Mucosa of gallbladder (tissue), 1 donor: ENCODE measurements at places on chromosomes 6 and 20.

- DNase-seq: no peak
Measured at GRCh38 chr20:41848180-41848579, 230.0 kb upstream of the CHD6 start.

- no peak for DNase-seq
Measured at GRCh38 chr6:46687619-46688097, at the start of gene TDRD6. Gene TDRD6 (plus strand): TSS chr6:46687885. CDS start chr6:46688129, 244 bp downstream.

- no peak for DNase-seq
Measured at GRCh38 chr6:122758927-122759334, 20.6 kb upstream of the FABP7 start.

GRCh38 chr20:12925863-12926793, 82.6 kb upstream of the SPTLC3 start:
- DNase-seq: no peak

DNA sequence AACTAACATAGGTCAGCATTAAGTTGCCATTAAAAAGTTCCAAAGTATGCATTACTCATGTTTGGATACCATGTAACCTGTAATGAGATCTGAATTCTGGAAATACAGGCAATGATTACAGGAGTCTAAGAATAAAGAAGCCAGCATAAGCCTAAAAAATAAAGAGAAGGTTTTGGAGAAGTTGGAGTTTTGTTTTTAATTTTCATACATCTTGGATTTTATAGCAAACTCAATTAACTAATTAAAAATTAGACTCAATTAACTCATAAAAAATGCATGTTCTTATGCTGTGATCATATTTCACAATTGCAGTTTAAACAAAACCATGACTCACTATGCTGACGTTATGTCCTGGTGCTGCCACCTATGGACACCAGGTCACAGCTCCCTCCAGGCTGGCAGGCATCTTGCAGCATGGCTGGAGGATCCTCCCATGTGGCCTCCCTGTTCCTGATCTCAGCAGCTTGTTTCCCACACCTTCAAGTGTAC, 648.8 kb upstream of the AGPAT4 start:
- DNase-seq: peak; percentile 74

DNA sequence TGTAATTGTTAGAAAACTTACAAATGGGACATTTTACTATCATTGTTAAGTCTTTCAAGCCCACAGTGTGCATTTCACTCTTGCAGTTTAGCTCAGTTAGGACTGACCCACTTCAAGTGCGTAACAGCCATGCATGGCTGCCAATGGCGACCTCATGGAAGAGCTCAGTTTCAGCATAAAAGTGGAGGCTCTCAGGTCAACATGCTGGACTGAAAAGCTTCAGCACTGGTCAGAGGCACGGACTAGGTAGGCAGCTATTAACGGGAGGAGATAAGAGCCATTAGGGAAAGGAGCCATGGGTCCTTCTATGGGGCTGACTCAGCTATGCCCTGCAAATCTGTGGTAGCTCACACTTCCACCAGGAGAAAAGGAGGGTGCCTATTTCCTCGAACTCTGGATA, 101.8 kb downstream of the TTLL2 start:
- no peak for DNase-seq

DNA sequence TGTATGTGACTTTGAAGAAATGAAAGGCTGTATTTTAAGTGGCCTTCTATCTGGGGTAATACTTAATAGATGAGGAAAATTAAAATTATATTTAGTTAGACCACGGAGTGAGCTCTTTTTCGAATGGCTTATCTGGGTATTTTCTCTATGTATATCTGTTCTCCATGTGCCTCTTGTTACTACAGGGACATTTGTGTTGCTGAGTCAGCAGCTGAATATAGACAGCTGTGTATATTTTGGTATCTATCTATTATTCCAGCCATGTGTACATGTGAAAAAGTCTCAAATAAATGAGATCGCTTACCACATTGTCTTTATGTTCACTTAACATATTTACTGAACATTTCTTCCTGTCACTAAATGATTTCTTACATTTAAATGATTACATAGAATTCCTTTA, 57.2 kb downstream of the TMEM200A start:
- no peak for DNase-seq

DNA sequence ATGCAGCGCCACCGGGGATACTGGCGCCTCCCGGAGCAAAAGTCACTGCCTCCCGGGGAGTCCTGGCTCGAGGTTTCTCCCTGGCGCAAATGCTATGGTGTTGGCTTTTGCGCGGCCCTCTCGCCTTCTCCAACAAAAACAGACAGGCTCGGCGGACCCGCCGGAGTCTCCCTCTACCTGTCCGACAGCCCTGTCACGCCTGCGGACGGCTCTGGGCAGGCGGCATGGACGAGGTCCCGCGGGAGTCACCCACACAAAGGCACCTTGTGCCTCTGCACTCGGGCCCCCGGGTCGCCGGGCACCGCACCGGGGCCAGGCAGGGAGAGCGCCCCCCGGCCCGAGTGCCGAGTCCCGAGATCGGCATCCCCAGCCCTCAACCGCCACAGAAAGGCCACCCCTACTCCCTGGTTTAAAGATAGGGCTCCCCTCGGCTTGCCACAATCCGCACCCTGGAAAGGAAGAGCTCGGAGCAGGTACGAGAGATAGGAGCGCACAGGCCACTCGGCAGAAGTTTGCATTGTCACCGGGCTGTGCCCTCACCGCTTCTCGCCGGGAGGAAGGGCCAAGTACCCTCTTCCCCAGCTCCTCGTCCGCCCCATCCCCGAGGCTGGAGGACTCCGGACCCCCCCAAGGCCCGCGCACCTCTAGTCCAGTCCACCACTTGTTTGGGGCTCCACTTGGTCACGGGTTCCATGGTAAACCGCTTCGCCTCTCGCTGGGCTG, 903 bp downstream of the CNKSR3 start:
- DNase-seq: peak; percentile 15

GRCh38 chr6:81808851-81809570, 56.5 kb upstream of the TENT5A start:
- DNase-seq: no peak

DNA sequence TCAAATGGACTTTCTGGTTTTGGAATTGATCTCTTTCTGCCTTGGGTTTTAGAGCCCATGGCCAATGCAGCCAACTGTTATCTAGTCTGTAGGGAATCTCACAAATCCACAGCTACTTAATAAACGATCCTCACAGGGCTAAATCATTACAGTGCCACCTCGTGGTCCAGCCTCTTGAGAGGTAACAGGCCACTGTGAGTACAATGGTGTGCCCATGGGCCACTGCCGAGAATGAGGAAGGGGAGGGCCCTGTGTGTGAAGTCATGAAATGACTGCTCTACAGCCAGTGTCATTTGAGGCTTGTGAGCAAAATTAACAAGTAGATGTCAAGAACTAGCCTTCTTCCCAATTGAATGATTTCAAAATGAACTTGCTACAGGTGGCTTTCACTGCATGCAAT, 54.3 kb upstream of the GMPR start:
- peak; percentile 58 for DNase-seq

DNA sequence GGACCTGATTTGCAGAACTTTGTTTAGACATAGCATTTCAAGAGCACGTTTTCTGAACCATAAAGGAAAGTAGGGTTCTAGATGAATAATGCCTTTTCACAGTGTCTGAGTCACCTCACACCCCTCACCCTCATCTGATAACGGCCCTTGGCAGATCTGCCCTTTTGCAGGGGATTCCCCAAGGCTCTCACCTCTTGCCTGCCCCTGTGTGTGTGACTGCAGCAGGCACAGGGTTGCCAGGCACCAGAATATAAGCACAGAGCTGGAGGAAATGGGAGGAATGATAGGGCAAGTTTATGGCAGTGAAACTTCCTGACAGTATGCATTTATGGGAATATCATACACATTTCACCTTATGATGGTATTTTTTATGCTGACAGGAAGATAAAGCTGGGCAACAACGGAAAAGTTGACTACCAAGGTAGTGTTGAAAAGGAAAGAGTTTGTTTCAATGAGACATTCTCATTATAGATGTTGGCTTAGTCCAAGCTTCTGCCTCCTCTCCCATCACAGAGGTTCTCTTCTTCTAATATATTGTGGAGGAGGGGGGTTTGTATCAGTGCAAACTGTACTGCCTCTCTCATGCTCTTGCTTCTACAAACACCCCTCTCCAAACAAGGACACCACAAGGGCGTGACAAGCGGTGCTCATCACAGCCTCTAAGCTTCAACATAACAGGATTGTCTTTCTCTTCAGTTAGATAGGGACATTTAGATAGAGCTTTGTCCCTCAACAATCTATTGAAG, 101.5 kb upstream of the BACH2 start:
- DNase-seq: no peak

DNA sequence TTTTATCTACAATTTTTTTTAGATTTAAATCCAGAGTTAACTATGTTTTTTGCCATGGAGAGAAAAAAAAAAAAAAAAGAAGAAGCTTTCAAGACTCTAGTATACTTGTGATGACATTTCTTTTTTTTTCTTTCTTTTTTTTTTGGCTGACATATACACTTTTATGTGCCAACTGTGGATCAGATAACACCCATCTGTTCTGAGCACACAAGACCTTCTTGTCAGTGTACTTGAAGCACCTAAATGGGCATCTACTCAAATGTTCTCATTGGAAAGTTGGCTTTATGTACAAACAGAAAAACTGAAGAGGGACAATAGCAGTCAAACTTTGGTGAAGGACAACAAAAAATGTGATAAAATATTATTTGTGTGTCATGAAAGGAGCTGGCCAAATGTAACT, 904.5 kb downstream of the GRIK2 start:
- DNase-seq: no peak

GRCh38 chr6:46735720-46736031, 501 bp upstream of the PLA2G7 start:
- no peak for DNase-seq

GRCh38 chr6:126477678-126478077, 137.8 kb downstream of the CENPW start:
- DNase-seq: no peak

DNA sequence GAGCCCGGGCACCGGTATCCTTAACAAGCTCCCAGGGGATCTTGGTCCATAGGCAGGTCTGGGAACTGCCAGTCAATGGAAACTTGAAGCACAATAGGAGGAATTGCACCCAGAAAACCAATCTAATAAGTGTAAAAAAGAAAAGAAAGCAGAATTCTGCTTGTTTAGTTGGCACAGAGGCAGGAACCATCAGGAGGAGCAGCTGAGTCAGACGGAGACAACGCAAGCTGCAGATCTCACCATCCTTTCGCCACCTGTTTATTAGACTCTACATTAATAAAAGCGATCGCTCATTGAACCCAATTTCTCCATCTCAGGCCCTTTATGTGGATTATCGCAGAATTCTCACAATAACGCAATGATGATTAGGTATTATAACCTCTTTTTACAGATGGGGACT, 9.8 kb downstream of the ZFP64 start:
- no peak for DNase-seq

- DNase-seq: no peak
Measured at GRCh38 chr6:38975621-38976049, 72.9 kb upstream of the GLP1R start.

GRCh38 chr20:20003031-20003954, 13.9 kb upstream of the NAA20 start:
- peak; percentile 48 for DNase-seq

DNA sequence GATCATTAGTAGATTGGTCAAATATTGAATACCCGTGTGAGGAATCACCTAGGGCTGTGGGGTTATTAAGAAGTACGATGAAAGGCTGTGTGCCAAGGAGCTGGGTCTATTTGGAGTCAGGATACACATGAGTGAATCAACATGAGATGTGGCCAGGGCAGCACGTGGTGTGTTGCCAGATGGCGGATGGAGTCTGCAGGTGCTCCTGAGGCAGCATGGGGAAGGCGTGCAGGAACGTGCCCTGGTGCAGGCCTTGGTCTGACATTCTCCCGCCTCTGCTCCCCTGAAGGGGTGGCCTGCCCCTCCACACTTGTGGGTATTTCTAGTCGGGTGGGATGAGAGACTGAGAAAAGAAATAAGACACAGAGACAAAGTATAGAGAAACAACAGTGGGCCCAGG, 39.0 kb upstream of the SLC22A1 start:
- no peak for DNase-seq

- no peak for DNase-seq
Measured at GRCh38 chr20:35065181-35065580, 27.4 kb downstream of the TRPC4AP start.

DNA sequence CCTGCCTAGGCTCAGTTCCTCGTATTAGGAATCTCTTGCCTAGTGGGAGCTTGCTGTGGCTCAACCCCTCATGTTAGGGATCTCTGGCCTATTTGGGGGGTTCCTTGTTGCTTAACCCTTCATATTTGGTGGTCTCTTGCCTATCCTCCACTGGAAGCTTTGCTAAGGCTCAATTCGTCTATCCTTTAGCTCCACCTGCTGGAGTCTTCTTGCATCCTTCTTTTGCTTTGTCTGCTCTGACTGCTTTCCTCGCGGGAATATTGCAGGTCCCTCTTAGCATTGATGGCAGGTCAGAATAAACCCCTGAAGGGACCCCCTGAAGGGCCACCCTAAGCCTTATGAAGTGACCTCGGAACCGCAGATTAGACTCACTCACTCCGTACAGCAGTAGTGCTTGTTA, 203.0 kb upstream of the TBX18 start:
- DNase-seq: no peak

GRCh38 chr6:52491203-52492069, 71.3 kb downstream of the EFHC1 start:
- no peak for DNase-seq

DNA sequence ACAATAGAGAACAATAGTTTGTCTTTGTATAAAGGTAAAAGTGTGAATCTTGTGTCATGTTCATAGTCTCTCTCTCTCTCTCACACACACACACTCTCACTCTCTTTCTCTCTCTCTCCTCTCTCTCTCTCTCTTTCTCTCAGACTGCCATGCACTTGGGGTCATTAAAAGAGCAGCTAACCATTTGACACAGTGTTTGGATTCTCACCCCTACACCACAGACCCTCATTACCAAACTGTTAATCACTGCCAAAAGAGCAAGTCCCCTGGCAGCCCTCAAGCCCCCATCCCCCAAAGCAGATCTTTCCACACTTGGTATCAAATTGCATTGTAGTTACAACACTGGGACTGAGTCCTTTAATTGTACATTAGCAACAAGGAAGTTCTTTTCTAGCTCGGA, 305.8 kb upstream of the RSPO3 start:
- no peak for DNase-seq

DNA sequence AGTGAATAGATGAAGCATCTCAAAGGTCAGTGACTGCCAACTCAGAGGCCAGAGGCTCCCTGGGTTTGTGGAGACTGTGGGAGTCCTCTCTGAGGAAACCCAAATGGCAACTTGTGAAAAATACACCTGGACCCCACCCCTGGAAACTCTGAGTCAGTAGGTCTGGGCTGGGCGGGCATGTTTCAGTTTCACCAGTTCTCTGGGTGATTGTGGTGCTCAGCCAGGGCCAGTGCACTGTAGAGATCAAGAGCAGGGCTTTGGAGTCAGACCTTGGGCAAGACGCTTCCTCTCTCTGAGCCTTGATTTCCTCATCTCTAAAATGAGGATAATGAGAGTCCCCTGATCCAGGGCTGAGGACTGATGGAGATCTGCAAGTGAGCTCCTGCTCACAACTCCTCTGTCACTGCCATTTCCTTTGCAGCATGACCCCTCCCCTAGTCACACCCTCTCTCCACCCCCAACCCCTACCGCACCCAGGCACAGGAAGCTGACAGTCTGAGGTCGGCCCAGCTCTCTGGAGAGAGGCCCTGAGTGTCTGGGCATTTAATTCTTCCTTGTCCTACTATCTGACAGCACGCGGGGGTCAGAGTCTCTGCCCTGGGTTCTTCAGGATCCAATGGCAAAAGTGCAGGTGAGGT, 5.1 kb downstream of the DEF6 start:
- DNase-seq: peak; percentile 48
